Body of pancreas (tissue), 4 donors: ENCODE measurements at places on chromosomes 11 and 22. TPM values are rescaled to one million over a fixed set of nuclear protein-coding genes. Genes with fewer than 3 reads are reported as not detected.

DNA sequence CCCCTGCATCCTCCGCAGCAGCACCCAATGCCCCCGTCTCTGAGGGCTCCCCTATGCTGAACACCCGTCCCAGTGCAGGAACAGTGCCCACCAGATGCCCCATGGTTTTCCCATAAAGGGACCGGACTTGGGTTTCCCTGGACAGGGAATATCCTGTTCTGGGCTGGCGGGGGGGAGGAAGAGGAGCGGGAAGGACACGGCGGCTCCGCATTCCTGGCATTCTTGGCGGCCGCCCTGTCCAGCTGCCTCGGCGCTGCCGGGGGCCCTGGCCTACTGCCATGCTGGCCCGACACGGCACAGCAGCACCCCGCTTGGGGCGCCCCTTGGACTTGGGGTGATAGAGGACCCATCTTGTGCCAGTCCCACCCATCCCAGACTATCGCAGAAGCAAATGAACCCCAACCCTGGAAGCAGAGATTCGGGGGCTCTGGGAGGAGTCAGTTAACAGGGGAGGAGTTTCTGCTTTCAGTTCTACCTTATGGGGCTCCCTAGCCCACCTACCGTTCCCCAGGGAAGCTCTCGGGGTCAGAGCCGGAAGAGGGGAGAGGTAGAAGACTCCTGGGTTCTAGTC, 23.7 kb upstream of the CBX7 start:
- DNase-seq = peak; percentile 74

GRCh38 chr22:17112491-17113042, 8.6 kb downstream of the TMEM121B start:
- no peak for DNase-seq

MGAT3 gene
- total RNA-seq = 0.99 TPM

GRCh38 chr11:223884-224283, 12.3 kb downstream of the SIRT3 start:
- DNase-seq = no peak

- DNase-seq = no peak
Measured at GRCh38 chr11:114377612-114378267, 22.6 kb downstream of the C11orf71 start.

DNA sequence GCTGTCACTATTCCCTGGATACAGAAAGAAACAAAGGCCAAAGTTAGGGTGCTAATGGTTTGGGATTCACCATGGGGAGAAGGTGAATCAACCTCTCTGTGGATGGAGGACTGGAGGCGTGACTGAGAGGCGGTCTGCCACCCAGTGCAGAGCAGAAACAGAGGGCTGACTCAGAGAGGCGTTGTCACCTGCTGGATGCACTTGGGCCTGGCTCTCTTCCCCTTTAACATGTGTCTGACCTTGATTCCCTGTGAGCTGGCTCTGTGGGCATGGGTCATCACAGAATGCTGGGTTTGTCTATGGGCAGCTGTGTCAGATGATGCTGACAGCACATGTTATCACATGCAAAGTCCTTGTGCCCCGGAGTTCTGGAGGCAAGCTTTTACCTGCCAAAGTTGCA, 75.9 kb downstream of the LDLRAD3 start:
- no peak for DNase-seq

DDTL gene
- total RNA-seq = 0.66 TPM
